ENCODE measurements at places on chromosomes 13 and 19.

- no peak for DNase-seq
These were observed 334.0 kb downstream of the TBC1D4 start for GRCh38 chr13:75147946-75148345.

- no peak for DNase-seq
These were observed 330.2 kb downstream of the TEX29 start for GRCh38 chr13:111650626-111651025.

GRCh38 chr13:98648686-98649085 is 71.8 kb upstream of the STK24 start:
- DNase-seq: no peak

DNA sequence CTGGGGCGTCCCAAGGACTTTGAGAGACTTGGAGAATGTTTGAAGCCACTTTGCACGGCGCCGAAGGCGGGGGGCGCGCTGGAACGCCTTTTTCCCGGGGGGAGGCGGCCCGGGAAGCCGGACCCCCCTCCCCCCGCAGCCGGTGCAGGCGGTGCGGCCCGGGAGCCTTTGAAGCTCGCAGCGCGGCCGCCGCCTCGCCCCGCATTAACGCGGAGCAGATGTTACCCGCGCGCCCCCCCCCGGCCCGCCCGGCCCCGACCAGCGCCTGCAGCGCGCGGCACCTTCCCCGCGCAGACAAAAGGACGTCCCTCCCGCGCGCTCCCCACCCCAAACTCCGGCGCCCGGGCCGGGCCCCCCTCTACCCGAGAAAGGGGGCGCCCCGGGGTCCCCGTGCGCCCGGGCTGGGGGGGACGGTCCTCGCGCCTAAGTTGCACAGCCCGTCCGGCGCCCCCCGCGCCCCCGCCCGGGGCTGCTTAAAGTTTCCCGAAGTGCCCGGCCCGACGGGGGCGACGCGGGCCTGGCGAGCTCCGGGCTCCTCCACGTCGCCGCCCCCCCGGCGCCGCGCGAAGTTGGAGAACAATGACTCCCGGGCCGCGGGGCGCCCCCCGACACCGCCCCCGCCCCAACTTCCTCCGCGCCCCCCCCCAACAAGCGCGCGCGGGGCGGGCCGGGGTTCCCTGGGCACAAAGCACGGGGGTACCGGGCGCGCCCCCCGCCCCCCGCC is 685 bp downstream of the TCF3 start:
- DNase-seq: no peak

GRCh38 chr13:53474878-53475277 is 446.3 kb downstream of the OLFM4 start:
- no peak for DNase-seq

DNA sequence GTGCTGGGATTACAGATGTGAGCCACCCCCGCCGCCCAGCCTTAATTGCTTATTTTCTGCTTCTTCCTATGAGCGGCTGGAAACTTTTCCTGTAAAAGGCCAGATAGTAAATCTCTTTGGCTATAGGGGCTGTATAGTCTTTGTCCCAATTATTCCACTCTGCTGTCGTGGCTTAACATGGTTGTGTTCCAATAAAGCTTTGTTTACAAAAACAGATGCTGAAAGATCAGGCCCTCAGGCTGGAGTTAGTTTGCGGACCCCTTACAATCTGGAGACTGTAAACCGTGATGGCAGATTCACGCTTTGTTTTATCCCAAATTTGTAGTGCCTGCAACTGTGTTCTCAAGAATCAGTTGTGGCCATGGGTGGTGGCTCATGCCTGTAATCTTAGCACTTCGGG is 10.7 kb downstream of the KCNC3 start:
- DNase-seq: no peak

- DNase-seq: no peak
These were observed 5.0 kb downstream of the POGLUT2 start for GRCh38 chr13:102793611-102794355.

GRCh38 chr13:19345916-19346422 is 164.3 kb upstream of the TUBA3C start:
- no peak for DNase-seq

DNA sequence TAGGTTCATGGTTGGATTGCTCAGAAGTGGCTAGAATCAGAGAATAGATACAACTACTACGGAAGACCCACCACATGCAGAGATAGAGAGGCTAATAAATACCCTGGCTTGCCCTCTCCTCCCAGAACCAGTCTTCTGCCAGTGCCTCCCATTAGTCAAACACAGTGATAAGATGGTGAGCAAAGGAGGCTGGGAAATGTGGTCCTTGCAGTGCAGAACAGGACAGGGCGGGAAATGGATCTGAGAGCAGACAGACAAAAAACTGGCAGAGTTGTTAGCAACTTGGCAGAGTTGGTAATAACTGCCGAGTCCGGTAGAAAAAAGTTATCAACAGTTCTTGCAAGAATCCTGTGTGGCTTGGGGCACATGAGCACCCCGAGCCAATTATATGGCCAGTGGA is 8.7 kb downstream of the KLK1 start:
- no peak for DNase-seq

- no peak for DNase-seq
These were observed 148.4 kb downstream of the KLF12 start for GRCh38 chr13:73985783-73986182.

GRCh38 chr19:52533901-52534300 is 6.4 kb downstream of the ZNF808 start:
- DNase-seq: no peak

GRCh38 chr13:39675904-39676303 is 20.4 kb downstream of the COG6 start:
- DNase-seq: no peak

GRCh38 chr13:64819081-64819480 is 2411.1 kb downstream of the PCDH9 start:
- DNase-seq: no peak

DNA sequence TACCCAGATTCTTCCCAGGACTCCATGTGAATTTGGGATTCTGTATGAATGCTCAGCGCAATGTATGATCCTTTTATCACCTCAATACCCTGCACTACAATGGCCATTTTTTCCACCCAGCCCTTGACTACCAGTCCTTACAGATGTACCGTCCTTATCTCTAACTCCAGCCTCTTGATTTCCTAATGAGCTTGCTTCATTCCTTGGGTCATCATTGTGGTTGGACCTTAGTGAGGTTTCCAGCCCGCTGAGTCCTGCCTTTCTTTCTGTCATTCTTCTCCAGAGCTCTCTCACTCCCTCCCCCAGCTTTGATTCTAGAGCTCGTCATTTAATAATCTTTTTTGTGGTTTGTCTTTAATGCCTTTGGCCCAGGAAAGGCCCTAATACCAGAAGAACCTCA is 438.5 kb downstream of the ZNF536 start:
- no peak for DNase-seq

DNA sequence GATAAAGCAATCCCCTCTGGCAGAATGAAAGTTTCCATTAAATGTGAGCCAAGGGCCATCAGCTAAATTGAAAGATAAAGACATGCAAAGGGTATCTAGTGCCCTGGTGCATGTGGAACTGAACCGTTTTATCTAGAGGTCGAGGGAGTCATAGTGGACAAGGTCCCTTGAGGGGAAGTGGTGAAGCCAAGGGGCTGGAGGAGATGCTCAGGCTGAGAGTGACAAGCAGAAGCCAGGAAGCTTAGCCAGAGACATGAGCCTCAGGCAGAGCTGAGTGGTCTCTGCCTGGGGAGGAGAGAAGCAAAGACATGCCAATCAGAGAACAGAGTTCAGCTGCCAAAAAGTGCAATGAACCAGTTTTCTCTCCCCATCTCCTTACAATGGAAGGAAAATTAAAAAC is 68.1 kb upstream of the SLC10A2 start:
- DNase-seq: no peak

GRCh38 chr19:52640916-52641315 is 2.8 kb upstream of the ZNF83 start:
- no peak for DNase-seq

DNA sequence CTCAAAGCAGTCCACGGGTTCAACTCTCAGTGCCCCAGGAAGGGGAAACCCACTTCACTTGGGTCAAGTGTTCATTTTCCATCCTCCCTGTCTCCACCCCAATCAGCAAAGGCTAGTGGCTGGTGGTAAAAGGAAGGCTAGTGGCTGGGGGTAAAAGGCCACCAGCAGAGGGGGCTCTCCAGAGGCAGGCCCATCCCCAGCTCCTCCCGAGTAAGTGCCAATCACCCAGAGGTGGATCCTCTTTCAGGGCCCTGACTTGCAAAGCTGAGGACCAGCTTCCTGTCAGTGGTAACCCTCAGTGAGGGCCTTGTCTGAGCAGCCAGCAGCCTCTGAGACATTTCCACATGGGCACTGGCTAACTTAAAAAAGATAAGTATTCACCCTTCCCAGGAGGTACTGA is 22.0 kb upstream of the TPT1 start:
- no peak for DNase-seq

DNA sequence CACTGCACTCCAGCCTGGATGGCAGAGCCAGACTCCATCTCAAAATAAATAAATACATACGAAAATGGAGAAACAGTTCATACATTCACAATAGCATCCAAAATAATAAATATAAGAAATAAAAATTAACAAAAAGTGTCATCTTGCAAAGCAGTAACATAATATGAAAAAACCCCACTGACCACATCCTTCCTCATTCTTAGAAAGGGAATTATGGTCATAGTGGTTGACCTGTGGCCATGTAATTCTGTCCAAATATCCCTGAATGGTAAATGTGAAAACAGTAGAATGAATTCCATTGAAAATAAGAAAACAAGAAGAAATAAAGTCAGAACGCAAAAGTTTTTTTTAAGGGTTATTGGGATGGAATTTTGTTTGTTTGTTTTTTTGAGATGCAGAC is 7.0 kb upstream of the CDC42EP5 start:
- no peak for DNase-seq

DNA sequence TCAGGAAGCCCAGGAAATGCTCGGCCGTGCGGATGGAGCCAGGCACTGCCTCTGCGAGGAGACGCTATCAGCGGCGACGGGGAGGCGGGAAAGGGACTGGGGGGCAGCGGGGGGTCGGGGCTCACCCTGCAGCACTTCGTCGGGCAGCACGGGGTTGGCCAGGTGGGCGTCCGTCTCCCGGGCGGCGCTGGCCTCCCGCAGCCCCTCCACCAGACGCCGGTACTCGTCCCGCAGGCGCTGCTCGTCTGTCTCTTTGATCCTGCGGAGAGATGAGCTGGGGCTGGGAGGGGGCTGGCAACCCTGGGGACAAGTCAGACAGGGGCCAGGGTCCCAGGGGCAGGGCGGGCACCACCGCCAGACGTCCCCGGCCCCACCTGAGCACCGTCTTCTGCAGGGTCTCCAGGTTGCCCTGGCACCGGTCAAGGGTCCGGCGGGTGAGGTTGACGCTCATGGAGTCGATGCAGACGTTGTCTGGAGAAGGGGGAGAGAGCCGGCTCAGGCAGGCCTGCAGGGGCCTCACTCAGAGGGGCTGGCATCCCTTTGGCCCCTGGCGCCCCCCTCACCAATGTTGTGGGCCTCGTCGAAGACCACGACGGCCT is 6.4 kb downstream of the ERCC2 start:
- DNase-seq: no peak

- no peak for DNase-seq
These were observed 1193.1 kb downstream of the EFNB2 start for GRCh38 chr13:105342281-105342820.

- DNase-seq: no peak
These were observed 62.1 kb downstream of the ZNF737 start for GRCh38 chr19:20503476-20503875.

- DNase-seq: no peak
These were observed 4.0 kb downstream of the ZBTB32 start for GRCh38 chr19:35708391-35708790.

- DNase-seq: peak; percentile 34
These were observed 61.1 kb downstream of the SACS start for GRCh38 chr13:23372264-23372906.

GRCh38 chr19:58034477-58034793 is 610 bp downstream of the ZSCAN1 start:
- no peak for DNase-seq

DNA sequence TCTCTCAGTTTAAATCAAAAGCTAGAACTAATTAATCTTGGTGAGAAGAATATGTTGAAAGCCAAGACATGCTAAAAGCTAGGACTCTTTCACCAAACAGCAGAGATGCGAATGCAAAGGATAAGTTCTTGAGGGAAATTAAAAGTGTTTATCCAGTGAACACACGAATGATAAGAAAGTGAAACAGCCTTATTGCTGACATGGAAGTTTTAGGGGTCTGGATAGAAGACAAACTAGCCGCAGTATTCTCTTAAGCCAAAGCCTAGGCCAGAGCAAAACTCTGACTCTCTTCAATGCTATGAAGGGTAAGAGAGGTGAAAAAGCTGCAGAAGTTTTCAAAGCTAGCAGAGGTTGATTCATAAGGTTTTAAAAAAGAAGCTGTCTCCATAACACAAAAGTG is 103.0 kb downstream of the UFM1 start:
- no peak for DNase-seq

DNA sequence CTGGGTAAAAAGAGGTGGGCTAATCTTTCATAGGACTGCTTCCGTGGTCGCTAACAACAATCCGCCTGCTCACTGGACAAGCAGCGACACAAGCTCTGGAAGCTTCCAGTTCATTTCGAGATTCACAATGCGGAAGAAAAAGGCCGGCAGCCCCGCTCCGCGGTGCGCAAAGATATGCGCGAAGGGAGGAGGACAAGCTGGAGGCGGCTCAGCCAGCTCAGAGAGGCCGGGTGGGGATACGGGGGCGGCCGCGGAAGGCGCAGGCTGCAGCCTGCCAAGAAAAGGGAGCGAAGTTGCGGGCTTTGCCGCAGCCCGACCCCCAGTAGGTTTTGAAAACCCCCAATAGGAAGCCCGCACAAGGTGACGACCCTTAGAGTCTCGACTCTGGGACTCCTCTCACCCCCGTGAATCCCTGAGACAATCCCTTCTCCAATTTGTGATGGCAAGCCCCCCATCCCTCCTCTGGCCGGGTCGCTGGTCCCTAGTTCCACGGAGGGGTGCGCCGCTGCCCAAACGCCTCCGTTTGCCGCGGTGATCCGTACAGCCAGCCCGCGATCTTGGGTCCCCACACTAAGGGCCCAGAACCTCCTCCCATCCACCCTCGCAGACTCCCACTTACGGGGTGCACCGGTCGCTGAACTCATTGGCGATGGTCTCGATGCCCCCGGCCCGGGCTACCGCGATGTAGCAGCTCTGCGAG is 697 bp downstream of the HSPH1 start:
- DNase-seq: peak; percentile 76

- no peak for DNase-seq
These were observed 146.6 kb downstream of the KLF12 start for GRCh38 chr13:73987618-73988017.

DNA sequence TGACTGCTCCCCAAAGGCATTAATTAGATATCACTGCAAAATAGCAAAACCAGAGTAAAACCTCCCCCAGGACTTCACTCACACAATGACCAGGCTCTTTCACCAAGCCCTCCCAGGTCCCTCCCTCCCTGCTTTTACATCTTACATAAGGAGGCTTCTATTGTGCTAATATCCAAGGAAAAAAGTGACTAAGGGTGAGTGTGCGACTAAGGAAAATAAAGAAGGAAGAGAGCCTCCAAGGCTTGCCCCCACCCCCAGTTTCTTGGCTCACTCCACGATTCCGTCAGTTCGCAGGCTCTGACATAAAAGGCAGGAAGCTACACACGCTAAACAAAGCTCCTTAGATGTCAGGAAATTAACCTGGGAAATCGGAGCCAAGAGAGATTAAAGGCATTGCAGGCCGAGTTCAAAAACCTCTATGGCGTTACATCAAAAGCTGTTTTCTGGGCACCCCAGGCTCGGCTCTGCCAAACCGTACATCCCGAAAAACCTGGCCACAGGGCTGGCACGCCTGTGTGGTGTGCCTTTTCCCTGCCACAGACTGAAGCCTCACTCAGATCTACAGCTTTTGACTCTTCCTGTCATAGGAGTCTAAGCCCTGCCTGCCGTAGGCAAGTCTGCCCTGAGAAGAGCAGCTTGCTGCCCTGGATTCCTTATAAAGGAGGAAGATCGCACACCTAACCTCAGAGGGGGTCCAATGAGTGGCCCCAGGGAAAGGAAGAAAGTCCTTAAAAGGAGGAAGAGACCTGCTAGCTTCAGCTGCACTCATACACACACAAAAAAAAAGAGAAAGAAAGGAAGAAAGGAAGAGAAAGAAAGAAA is 67.0 kb upstream of the SERP2 start:
- DNase-seq: no peak

Measured in activated CD4-positive, alpha-beta T cell treated with anti-CD3 and anti-CD28 coated beads, Interleukin-2, amount 50 U/mL, for 16 hours (primary cell).